ENCODE measurements at places on chromosomes 6 and 20.

- no peak for DNase-seq
These were observed 3.3 kb downstream of the VEGFA start for GRCh38 chr6:43773050-43773979.

DNA sequence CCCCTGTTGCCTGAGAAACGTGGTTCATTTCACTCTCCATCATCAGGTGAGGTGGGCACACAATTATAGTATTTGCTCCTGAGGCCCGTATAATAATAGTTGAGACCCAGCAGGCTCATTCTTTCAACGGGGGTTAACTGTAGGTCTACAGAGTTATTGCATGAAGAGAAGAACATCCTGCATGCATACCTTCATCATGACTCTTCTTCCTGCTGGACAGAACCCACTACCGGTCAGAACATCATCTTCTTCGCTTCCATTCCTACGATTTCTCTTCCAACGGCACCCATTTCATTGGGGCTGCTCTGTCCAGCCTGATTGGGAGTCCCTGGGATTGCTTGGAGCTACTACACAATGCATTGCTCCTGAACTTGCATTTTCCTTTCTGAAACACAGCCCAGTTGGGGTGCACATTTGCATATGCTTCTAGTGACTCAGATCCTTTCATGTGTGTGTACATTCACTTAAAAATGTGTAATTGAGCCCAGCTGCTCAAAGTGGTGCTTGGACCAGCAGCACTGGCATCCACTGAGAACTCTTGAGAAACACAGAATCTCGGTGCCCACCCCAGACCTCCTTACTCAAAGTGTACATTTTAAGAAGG lies 57.4 kb downstream of the SLC24A3 start:
- DNase-seq = no peak

DNA sequence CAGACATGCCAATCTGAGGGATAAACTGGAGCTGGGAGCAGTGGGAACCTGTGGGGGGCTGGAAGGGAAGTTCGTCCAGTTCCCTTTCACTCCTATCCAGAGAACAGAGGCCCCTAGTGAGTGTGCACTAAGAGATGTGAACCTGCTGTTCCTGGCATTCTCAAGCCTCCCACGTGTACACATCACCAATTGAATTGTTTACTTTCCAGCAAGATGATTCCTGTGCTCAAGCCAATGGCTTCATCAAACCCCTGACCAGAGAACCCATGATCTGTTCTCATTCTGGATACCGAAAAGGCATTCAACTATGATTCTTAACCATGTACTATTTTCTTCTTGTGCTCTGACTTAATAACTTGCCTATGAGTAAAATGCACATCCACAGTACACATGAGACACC lies 10.2 kb upstream of the SLC22A3 start:
- no peak for DNase-seq

DNA sequence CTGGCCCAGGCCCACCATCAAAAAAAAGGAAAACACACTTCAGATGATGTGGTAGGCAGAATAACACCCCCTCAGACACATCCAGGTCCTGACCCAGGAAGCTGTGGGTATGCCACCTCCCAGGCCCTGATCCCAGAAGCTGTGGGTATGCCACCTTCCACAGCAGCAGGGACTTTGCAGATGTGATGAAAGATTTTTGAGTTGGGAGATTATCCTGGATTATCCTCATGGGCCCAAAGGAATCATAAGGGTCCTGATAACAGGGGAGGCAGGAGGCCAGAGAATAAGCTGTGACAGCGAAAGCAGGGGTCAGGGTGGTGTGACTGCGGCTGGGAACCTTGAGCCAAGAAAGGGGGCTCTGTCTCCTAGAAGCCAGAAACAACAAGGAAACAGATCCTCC lies 55.0 kb downstream of the BMP7 start:
- no peak for DNase-seq

DNA sequence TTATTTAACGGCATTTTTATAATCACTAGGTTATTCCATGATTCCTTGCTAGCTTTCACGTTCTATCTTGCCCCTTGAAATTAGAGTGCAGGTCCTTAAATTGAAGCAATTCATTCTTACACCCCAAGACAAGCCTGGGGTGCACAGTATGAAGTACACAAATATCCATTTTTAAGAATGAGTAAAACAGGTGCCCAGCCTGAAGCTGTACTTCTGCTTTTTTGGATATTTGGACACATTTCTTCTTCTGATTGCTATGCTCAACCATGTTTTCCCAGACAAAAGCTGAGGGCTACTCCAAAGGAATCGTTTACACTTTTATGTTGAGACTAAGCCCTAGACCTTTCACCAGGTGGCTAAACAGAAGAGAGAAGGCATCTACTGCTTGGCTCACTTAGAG lies 7.9 kb upstream of the TAGAP start:
- no peak for DNase-seq

- no peak for DNase-seq
These were observed 566.5 kb upstream of the IRAK1BP1 start for GRCh38 chr6:78300885-78301284.

GRCh38 chr20:45016089-45016671 lies 49.9 kb downstream of the STK4 start:
- DNase-seq = no peak

DNA sequence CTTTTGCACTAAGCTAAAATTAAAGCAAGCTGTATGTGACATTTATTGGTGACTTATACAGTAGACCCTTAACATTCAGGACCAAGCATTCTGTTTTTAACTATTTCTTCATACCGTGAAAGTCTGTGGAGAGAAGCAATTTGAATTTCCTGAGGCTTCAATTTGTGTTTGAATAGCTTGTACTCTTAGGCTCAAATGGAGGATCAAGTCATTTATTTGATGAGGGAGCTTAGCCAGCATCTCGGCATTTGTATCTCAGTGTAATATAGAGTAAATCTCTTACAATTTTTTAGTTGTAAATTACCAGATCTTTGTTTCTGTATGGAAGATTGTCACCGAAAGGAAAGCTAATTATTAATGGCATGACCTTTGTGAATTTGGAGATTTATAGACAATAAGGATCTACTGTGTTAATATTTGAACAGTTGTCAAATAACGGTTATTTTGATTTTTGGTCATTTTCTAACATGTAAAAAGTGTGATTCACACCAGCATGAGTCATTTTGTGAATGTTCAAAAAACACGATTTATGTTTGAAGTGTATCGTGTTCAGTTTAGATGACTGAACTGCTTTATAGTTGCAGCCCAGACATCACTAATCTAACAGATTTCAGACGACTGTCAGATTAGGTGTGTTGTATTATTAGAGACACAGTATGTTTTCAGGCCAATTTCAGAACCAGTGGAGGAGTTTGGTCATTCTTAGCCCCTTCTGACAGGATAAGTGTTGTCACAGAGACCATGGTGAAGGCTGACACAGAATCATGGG lies 332.9 kb downstream of the CDKAL1 start:
- no peak for DNase-seq

GRCh38 chr6:169779896-169780295 lies 28.5 kb downstream of the ERMARD start:
- no peak for DNase-seq

DNA sequence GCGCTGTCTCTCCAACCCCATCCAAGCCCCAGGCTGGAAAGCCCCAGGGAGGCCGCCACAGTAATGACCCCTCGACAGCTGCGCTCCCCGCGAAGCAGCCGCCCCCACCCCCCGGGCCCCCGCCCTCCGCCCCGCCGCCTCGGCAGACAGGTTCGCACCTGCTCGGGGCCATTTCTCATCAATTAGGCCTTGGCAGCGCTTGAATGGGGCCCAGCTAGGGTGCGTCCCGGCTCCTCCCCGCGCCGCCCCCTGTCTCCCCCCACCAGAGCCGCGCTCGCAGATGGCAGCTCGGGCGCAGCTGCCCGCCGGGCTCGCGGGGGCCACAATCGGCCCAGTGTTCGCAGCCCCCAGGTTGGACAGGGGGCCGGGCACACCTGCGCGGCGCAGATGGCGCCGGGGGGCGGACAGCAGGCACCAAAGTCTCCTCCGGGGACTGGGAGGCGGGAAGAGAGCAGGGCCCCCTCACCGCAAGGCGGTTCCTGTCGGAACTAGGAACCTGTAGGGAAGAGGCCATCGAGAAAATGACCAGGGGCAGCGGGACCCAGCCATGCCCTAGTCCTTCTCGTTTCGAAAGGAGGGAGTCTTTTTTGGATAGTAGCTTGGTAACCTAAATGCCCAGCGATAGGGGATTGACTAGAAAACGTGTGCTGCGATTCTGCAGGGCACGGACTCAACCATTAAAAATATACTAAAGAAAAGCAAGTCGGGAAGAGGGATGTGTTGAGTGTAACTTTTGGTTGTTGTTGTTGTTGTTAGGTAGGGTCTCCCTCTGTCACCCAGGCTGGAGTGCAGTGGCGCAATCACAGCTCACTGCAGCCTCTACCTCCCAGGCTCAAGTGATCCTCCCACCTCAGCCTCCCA lies 83.2 kb upstream of the EYA2 start:
- DNase-seq = no peak

DNA sequence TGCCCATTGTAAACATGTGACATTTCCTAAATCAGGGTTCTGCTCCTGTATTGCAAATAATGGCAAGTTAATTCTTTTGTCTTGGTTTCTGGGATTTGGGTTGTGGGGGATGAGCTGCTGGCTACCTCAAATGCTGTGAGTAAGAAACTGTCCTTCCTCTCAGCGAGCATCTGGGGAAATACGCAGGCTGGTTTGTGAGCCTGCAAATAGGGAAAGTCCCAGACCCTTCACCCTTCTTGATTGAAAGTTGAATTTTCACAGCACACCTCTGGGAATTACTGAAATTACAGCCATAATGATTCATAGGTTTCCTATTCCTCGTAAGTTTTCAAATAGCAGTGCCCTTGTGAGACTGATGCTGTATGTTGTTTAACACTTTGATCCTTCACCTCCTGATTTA lies 138.1 kb downstream of the TBXT start:
- no peak for DNase-seq

DNA sequence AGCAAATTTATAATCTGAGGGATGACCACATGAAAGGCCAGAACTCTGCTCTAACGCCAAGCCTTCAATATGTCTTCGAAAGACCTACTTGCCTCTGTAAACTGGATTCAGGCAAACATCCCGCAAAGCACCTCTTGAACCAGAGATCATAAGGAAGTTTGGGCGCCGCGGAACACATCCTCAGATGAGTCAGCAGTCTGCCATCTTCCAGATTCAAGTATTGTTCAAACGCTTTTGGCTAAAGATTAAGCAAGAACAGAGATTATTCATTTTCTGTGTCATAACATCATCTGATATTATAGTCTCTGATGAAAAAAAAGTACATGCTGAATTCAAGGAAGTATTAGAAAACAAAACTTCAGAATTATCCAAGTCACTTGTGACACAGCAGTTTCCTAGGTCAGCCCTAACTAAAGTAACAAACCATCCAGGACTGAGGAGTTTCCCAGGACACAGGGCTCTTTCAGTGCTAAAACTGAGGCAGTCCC lies 20.8 kb downstream of the TBC1D7 start:
- DNase-seq = no peak

DNA sequence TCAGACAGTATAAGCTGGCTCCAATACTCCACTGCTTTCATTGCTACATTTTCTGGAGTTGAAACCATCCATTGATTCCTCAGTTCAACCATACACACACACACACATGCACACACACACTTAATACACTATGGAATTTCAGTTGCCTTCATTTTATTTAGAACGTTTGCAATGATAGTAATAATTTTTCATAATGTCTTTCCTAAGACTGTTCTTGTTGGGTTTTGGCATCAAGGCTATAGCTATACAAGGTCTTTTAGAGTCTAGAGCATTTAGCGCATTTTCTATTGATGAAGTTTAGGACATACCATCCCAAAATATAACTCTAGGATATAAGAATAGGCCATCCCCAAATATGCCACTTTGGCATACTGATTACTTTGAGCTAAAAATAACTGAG lies 15.5 kb upstream of the TPD52L1 start:
- DNase-seq = no peak

DNA sequence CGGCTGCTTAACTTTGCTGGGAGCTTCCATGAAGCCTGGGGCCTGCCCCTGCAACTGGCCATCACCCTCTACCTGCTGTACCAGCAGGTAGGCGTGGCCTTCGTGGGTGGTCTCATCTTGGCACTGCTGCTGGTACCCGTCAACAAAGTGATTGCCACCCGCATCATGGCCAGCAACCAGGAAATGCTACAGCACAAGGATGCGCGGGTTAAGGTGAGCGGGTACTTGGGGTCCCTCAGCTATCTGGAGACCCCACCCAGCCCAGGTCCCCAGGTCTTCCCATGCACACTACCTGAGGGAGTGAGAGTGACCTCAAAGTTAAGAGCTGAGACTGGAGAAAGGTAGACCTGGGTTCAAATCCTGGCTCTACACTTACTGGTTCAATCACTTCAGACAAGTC lies 5.8 kb downstream of the ABCC10 start:
- no peak for DNase-seq

GRCh38 chr20:52904837-52905236 lies 67.3 kb upstream of the TSHZ2 start:
- no peak for DNase-seq

DNA sequence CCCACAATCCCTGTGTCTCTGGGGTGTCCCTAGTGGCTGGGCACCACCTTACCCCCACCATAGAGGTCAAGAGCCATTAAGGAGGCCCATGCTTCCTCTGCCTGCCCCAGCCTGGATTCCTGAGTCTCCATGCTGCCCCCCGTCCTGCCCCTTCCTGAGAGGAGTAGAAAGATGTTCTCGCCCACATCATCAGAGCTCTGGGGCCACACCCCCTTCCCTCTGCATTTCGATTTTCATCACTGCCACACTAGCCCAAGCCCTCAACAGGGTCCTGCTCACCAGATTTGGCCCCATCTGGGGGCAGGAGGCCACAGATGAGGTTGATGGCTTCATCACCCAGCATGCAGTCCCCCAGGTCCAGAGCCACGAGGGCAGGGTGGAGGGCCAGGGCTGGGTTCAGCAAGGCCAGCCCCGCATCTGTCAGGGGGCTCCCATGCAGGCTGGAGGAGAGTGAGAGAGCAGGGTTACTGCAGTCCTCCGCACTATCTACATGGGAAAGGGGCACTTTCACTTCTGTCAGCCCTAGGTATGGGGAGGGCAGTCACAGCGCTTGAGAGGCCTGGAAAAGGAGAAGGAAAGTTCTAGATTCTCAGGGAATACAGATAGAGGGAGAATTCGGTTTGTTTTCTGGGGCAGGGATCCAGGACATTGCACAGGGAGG lies 1.5 kb downstream of the LRRC73 start:
- no peak for DNase-seq

DNA sequence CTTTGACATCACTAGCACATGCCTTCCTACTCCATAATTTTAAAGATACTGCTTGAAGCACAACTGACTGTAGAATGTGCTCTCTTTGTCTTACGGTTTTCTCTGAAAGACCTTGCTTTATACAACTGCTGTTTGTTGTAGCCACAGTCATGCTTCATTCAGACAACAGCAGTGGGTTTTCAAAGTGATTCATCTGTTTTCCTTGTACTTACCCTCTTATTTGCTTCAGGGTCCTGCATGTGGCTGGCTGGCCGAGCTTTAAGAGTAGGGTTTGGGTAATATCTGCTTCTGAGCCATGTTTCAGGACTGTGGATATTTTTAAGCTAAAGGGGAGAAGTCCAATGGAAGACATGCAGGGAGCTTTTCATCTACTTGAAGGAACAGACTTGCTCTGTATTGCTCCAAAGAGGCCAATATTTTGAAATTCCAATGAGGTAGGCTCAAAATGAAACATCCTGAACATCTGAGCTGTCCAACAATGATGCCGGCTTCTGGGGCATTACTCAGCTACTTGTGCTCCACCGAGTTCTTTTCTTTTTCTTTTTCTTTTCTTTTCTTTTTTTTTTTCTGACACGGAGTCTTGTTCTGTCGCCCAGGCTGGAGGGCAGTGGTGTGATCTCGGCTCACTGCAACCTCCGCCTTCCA lies 160.2 kb upstream of the SGK1 start:
- DNase-seq = no peak

Measured in cortex of kidney (tissue), 1 donor.